ENCODE measurements at places on chromosomes 16 and 17. TPM values are rescaled to one million over a fixed set of nuclear protein-coding genes. Genes with fewer than 3 reads are reported as not detected.
A peak's percentile ranks its signal among the peaks of the same experiment; 100 is the strongest.

DNA sequence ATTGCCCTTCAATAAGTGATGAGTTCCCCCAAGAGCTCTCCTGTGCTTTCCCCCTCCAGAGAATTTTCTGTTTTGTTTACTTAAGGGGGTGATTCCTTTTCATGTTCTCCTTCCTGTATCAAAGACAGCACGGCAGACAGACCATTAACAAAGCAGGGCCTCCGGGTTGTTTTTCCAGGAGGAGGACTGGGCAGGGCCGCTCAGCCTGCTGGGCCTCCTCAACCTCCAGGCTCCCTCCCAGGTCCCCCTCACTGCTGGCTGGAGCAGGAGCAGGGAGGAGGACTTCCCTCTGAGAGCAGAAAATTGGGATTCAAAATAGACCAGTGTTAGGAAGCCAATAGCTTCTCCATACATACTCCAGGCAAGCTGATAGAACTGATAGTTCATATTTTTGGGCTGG, 20.4 kb downstream of the SDK2 start:
- peaks cover 7% of the 10 kb centered on the region for H3K27me3 ChIP-seq
- H3K36me3 ChIP-seq: peaks cover 2% of the 10 kb centered on the region
- no peak overlapping the region for H3K4me3 ChIP-seq
- no peaks in the 10 kb centered on the region for H3K4me1 ChIP-seq
- H3K27ac ChIP-seq: no peak overlapping the region

- peak; percentile 75 for DNase-seq
- peaks cover 2% of the 10 kb centered on the region for H3K4me1 ChIP-seq
- no peak overlapping the region for H3K27ac ChIP-seq
- no peaks in the 10 kb centered on the region for H3K36me3 ChIP-seq
- peaks cover 24% of the 10 kb centered on the region for H3K27me3 ChIP-seq
Measured at GRCh38 chr17:27381007-27381501, 75.2 kb upstream of the KSR1 start.

GRCh38 chr16:25135254-25135878, 23.8 kb downstream of the LCMT1 start:
- no peaks in the 10 kb centered on the region for H3K27me3 ChIP-seq
- H3K27ac ChIP-seq: no peak overlapping the region
- no peak overlapping the region for H3K4me3 ChIP-seq
- no peak for DNase-seq

DNA sequence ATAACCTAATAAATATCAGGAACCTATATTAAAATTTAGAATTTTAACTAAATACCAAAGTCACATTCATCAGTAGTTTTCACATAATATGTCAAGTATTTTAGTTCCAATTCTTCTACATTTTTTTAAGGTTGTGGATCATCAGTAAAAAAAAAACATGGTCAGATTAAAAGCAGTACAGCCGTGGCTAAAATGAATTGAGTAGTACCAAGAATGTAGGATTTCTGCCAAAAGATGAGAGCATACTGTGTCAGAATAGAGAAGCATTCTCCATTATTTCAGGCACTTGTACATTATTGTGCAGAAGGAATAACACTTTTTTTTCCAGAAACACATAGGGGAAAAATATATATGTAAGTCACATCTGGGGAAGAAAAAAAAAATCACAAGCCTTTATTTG, 1176.1 kb downstream of the CDH11 start:
- no peaks in the 10 kb centered on the region for H3K36me3 ChIP-seq
- no peak for DNase-seq
- no peak overlapping the region for H3K27ac ChIP-seq
- H3K27me3 ChIP-seq: no peaks in the 10 kb centered on the region
- H3K4me3 ChIP-seq: no peak overlapping the region
- no peaks in the 10 kb centered on the region for H3K4me1 ChIP-seq

- H3K4me3 ChIP-seq: peak overlapping the region; percentile 32
- H3K27me3 ChIP-seq: no peaks in the 10 kb centered on the region
- no peak for DNase-seq
- H3K4me1 ChIP-seq: peaks cover 8% of the 10 kb centered on the region
Measured at GRCh38 chr17:30790279-30790678, 34.2 kb downstream of the CRLF3 start.

DNA sequence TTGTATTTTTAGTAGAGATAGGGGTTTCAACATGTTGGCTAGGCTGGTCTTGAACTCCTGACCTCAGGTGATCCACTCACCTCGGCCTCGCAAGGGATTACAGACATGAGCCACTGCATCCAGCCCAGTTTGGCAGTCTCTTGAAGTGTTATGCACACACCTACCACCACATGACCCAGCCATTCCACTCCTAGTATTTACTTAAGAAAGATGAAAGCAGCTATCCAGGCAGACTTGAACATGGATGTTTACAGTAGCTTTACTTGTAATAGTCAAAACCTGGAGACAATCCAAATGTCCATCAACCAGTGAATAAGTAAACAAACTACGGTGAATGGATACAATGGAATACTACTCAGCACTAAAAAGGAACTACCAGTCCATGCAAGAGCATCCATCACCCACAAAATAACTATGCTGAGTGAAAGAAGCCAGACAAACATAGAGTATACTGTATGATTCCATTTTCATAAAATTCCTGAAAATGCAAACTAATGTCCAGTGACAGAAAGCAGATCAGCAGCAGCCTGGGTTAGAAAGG, 37.8 kb upstream of the RASD1 start:
- H3K27me3 ChIP-seq: no peaks in the 10 kb centered on the region
- H3K4me3 ChIP-seq: no peak overlapping the region

DNA sequence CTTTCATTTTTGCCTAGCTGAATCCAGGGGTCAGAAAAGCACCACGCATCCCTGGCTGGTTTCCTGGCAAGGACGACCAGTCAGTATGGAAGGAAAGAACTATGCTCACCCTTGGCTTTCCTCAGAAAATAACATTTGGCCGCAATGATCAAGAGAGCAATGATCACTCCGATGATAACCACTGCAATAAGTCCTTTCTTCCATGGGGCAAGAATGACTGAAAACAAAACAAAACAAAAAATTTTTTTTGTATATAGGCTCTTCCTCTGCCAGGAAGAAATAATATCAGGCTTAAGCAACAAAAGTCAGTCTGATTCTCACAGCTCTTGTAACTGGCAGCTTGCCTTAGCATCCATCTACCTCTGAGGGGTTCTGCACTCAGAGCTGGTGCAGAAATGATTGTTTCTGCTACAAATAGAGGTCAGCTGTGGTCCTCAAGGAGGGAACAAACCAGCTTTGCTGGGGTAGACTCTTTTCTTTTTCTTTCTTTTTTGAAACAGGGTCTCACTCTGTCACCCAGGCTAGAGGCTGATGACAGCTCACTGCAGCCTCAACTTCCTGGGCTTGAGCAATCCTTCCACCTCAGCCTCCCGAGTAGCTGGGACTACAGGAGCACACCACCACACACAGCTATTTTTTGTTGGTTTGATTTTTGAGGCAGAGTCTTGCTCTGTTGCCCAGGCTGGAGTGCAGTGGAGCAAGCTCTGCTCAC, 35.7 kb downstream of the PECAM1 start:
- H3K4me3 ChIP-seq: no peak overlapping the region
- H3K36me3 ChIP-seq: no peaks in the 10 kb centered on the region
- H3K27ac ChIP-seq: no peak overlapping the region

GRCh38 chr17:14123619-14124278, 54.4 kb downstream of the COX10 start:
- H3K27me3 ChIP-seq: no peaks in the 10 kb centered on the region
- peaks cover 60% of the 10 kb centered on the region for H3K4me1 ChIP-seq
- no peak overlapping the region for H3K27ac ChIP-seq
- H3K4me3 ChIP-seq: no peak overlapping the region

GRCh38 chr17:48492401-48493298, 38.2 kb downstream of the HOXB1 start:
- H3K4me1 ChIP-seq: peaks cover 32% of the 10 kb centered on the region
- H3K36me3 ChIP-seq: no peaks in the 10 kb centered on the region
- H3K27ac ChIP-seq: peak overlapping the region; percentile 56
- peak; percentile 64 for DNase-seq
- H3K27me3 ChIP-seq: peaks cover 38% of the 10 kb centered on the region

GRCh38 chr16:9270424-9270823, 179.0 kb downstream of the HAPSTR1 start:
- no peak for DNase-seq
- H3K27ac ChIP-seq: no peak overlapping the region
- H3K4me1 ChIP-seq: no peaks in the 10 kb centered on the region
- peaks cover 2% of the 10 kb centered on the region for H3K27me3 ChIP-seq
- no peaks in the 10 kb centered on the region for H3K36me3 ChIP-seq
- no peak overlapping the region for H3K4me3 ChIP-seq

DNA sequence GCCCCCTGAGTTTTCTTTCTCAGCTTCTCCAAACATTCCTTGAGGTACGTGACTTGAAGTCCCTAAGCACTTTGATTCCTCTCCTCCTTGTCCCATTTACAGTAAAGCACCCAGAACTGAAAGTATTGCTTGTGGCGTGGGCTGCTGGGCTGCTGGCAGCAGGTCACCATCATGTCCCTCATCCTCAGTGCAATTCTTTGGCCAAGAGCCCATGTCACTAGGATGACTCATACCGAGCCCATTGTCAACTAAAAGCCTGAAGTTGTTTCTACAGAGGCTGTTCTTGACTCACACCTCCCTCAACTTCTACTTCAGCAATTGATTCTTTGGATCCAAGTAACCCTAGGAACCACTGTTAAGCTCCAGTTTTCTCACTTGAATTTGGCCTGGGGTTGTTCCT, 54.3 kb downstream of the KPNA2 start:
- H3K27ac ChIP-seq: no peak overlapping the region
- H3K27me3 ChIP-seq: peaks cover 1% of the 10 kb centered on the region
- H3K4me3 ChIP-seq: no peak overlapping the region
- no peak for DNase-seq

DNA sequence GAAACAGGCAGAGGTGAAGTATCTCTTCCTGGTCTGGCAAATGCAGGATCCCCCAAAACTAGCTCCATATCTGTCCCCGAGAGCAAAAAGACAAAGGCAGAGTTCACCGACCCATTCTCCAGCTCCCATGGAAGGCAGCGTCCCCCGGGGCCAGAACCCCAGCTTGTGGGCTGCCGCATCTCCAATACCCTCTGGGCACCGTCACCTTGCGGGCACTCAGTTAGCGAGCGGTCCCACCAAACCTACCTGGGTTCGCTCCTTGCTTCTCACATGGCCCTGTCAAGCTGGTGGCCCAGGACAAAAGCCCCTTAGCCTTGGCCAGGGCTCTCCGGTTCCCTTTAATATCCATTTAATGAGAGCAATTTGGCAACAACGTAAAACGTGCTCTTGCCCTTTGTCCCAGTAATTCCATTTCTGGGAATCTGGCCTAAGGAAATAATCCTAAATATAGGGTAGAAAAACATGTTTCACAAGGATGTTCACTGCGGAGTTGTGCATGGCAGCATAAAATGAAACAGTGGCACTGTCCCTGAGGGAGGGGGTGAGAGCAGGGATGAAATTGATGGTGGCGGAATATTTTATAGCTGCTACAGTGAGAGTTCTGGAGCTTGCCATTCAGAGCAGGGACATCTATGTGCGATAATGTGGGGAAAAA, 157.1 kb downstream of the CMIP start:
- DNase-seq: no peak
- H3K27ac ChIP-seq: no peak overlapping the region
- no peaks in the 10 kb centered on the region for H3K27me3 ChIP-seq
- no peak overlapping the region for H3K4me3 ChIP-seq
- no peaks in the 10 kb centered on the region for H3K36me3 ChIP-seq

- H3K4me3 ChIP-seq: peak overlapping the region; percentile 64
- DNase-seq: no peak
- H3K27me3 ChIP-seq: no peaks in the 10 kb centered on the region
- H3K36me3 ChIP-seq: no peaks in the 10 kb centered on the region
- peaks cover 22% of the 10 kb centered on the region for H3K4me1 ChIP-seq
Measured at GRCh38 chr17:7922269-7922844, 6.3 kb upstream of the RNF227 start.

GRCh38 chr16:23999663-24000062, 163.9 kb downstream of the PRKCB start:
- no peaks in the 10 kb centered on the region for H3K27me3 ChIP-seq
- no peak for DNase-seq
- H3K36me3 ChIP-seq: peaks cover 27% of the 10 kb centered on the region
- H3K4me3 ChIP-seq: no peak overlapping the region
- H3K4me1 ChIP-seq: peaks cover 5% of the 10 kb centered on the region
- H3K27ac ChIP-seq: no peak overlapping the region

DNA sequence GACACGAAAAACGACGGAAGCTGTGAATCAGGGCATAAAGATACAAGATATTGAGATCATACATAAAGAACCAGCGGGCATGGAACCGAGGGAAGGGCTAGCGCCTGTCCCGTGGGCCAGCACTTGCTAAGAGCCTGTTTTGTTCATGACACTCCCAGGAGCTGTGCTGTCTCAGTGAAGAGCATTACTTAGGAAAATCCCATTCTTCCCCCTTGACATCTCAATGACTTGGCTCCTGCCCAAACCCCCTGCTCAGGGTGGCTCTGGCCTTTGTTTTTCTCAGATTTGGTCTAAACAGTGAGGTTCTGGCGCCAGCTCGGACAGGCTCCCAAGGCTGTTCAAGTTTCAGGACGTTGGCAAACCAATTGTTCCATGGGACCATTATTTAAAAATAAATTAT, 79.1 kb upstream of the SEC14L1 start:
- H3K27me3 ChIP-seq: peaks cover 16% of the 10 kb centered on the region
- H3K36me3 ChIP-seq: no peaks in the 10 kb centered on the region
- H3K4me1 ChIP-seq: peaks cover under 1% of the 10 kb centered on the region
- no peak overlapping the region for H3K27ac ChIP-seq
- H3K4me3 ChIP-seq: no peak overlapping the region
- DNase-seq: no peak

DNA sequence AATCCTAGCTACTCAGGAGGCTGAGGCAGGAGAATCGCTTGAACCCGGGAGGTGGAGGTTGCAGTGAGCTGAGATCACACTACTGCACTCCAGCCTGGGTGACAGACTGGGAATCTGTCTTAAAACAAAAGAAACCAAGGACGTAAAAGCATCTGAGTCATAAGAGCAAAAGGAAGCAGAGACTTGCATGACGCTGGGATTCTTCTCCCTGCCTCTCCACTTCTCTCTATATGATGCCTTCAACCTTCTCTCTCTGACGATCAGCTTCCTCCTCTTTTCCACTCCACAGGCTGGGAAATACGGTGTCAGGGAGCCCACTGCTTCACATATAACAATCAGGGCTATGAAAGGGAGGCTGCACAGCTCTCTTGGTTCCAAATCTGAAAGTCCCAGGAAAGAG, 43.2 kb upstream of the CCL1 start:
- H3K27me3 ChIP-seq: peaks cover 25% of the 10 kb centered on the region
- H3K36me3 ChIP-seq: no peaks in the 10 kb centered on the region
- H3K27ac ChIP-seq: no peak overlapping the region
- peaks cover 5% of the 10 kb centered on the region for H3K4me1 ChIP-seq

- H3K27me3 ChIP-seq: no peaks in the 10 kb centered on the region
- H3K4me1 ChIP-seq: peaks cover 73% of the 10 kb centered on the region
- peak overlapping the region; percentile 80 for H3K4me3 ChIP-seq
- peaks cover 43% of the 10 kb centered on the region for H3K36me3 ChIP-seq
Measured at GRCh38 chr17:42111871-42112551, 503 bp downstream of the DHX58 start.

GRCh38 chr16:74455213-74455612, 33.9 kb upstream of the CLEC18B start:
- no peaks in the 10 kb centered on the region for H3K4me1 ChIP-seq
- H3K4me3 ChIP-seq: no peak overlapping the region
- H3K36me3 ChIP-seq: peaks cover 52% of the 10 kb centered on the region
- DNase-seq: no peak
- no peaks in the 10 kb centered on the region for H3K27me3 ChIP-seq

The PDE6G gene
- 24.7 TPM for total RNA-seq

The ACSM5 gene
- not detected for total RNA-seq

The AGRP gene
- not detected for total RNA-seq
